Peyer's patch (tissue), 4 donors: ENCODE measurements at places on chromosomes 5 and 9. TPM values are rescaled to one million over a fixed set of nuclear protein-coding genes. Genes with fewer than 3 reads are reported as not detected.

The SLF1 gene
- 21.5 TPM for total RNA-seq

The PCDHB4 gene
- not detected for total RNA-seq

The GRIA1 gene
- total RNA-seq: not detected

The SLC12A7 gene
- total RNA-seq: 109 TPM
